ENCODE measurements at places on chromosomes 7 and 10.

GRCh38 chr10:124993736-124994451 is 52.0 kb downstream of the ZRANB1 start:
- DNase-seq = no peak

DNA sequence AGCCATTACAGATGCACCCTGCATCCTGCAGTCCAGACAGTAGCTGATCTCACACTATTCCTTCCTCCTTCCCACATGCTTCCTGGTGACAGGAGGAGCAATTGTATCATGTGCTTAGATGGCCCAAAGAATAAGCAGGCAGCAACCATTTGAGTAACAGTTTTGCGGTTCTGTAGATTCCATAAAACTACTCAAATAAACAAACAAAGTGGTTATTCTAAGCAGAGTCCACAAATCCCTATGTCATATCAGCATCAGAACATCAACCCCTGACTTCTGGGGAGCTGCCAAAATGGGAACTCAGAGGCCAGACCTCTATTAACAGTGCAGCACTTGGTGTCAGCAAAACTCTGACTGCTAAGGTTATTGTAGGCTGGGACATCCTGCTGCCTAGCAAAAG is 226.0 kb downstream of the SORCS1 start:
- DNase-seq = no peak

DNA sequence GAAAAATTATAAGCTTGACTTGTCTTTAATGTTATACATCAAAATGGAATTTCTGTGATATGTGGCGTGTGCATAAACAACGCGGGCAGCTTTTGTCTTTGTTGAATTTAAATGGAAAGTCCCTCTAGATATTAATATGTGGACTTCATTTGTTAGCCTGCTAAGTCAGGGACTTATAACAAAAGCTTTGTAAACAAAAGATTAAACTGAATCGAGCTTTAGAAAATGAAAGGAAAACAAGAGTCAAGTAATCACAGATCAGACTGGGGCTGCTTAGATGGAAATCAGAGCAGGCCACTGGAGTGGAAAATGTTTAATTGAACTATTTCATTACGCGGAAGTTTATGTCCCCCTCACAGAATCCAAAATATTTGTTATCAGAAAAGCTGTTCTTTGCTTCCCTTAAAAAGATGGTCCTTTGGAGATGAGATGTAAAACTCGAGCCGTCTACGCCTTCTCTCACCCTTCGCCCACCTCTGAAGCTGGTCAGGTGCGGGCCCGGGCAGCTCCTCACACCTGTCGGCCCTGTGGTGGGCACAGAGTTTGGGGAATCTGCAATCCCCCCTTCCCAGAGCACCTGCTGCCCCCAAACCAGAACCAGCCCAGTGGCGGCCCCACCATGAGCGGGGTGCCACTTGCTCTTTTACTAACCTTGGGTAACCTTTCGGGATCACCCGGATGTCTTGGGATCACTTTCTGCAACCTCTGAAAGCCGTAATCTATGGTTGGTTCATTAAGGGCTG is 116.2 kb downstream of the EBF3 start:
- DNase-seq = no peak

- no peak for DNase-seq
Observed at GRCh38 chr10:118680197-118680596, 74.6 kb downstream of the CACUL1 start.

GRCh38 chr10:4632757-4633156 is 193.2 kb upstream of the AKR1E2 start:
- DNase-seq = no peak

DNA sequence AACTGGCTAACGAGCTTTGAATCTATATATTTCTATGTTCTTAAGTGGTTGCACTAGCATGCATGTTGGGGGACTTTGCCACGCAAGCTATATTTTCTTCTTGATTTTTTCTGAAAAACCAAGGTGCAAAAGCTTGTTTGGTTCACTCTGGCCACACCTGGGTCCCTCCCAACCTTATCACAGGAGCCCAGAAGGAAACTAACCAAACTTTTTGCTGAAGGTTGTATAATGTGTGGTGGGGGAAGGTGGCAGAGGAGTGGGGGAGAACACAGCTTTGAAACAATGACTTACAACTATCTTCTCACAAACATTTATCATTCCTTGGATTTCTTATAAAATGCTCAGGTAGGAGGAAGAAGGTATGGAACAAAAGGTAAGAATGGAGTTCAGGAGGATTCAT is 75.3 kb downstream of the TMEM168 start:
- no peak for DNase-seq

DNA sequence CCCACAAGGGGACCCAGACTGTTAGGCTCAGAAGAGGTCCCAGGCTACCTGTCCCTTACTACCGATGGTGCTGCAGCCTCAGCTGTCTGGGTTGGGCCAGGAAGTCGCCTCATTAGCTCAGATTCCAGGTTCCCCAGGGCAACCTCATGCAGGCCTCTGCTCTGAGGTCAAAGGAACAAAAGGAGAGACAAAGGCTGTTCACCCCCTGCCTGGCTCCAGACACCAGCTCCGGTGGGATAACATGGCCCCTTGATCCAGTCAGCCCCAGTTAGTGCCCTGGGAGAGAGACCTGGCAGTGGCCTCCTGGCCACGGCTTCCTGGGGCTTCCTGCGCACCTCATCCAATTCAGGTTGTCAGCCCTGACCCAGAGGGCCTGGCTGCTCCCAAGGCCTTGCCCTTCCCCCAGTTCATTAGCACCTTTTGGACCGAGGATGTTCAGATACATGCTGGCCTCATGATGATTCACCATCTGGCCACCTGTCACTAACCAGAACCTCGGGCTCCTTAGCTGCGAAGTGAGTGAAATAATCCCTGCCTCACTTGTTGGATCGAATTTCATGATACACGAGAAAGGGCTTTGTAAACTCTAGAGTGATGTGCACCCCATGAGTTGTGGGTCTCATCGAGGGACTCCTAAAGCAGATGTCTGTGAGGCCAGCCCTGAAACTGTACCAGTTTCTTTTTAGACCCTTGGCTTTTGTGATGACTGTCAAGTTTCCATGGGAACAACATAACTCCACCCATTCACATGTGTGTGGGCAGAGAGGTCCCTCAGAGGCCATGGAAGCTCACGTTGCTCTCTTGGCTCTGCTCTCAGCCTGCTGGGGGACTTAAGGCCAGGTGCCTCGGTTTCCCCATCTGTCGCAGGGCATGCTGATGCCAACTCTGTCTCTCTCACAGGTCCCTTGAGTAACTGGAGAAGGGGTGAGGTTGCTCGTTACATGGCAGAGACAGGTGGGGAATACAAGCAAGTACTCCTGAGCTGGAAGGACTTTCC is 79.5 kb upstream of the PCBD1 start:
- DNase-seq = no peak

- no peak for DNase-seq
Observed at GRCh38 chr10:16583382-16583781, 61.7 kb upstream of the C1QL3 start.

DNA sequence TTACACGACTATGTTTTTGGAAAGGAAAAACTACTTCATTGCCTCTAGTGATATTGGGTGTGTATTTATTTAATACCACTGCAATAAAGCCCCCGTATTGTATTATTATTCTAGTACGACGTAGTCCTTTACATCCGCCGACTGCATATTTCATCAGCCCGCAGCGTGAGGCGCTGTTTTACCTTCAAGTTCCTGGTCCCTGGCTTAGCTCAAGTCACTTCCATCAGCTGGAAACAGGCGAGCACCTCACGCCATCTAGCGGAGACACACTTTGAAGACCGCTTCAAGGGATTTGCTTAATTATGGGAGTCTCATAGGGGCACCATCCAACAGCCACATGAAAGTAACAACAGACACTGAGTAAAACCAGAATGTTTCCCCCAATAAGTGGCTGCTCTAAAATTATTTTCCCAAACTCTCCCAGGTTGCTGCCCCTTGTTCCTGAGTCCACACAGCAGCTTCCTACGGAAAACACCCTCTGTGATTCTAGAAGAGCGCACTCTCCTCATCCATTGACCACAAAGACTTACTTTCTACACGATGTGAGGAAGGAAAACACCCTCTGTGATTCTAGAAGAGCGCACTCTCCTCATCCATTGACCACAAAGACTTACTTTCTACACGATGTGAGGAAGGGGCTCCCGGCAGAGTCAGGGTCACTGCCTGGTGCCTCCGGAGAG is 15.7 kb upstream of the ITIH2 start:
- DNase-seq = peak; percentile 46

DNA sequence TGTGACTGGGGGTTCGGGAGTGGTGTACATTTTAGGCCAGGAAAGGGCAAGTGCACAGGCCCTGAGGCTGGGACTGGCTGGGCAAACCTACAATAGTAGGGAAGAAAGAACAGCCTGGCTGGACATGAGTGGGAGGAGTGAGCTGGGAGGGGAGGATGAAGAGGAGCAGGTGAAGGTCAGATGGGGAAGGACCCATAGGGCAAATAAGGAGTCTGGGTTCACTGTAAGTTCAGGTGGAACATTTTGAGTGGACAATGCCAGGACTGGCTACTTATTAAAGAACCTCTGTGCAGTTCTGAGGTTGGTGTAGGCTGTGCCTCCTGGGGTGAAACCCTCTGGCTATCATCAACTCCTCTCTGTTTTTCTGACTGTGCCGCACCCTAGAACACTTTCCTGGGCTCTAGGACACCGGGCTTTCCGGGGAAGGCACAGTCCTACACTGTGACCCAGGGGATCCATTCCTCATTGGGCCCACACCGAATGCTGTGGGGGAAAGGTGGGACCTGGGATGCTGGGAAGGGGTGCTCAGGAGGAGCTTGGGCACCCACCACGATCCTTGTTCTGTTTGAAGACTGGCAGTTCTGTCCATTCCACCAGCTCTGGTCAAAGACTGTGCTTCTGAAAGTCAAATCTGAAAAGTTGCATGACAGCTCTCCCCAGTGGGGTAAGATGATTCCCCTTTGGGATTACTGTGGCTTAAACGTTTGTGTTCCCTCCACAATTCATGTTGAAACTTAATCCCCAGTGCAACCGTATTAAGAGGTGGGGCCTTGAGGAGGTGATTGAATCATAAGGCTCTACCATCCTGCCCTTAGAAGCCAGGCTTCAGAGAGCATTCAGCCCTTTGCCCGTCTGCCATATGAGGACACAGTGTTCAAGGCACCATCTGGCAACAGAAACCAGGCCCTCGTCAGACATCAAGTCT is 4.0 kb upstream of the MMP21 start:
- no peak for DNase-seq

DNA sequence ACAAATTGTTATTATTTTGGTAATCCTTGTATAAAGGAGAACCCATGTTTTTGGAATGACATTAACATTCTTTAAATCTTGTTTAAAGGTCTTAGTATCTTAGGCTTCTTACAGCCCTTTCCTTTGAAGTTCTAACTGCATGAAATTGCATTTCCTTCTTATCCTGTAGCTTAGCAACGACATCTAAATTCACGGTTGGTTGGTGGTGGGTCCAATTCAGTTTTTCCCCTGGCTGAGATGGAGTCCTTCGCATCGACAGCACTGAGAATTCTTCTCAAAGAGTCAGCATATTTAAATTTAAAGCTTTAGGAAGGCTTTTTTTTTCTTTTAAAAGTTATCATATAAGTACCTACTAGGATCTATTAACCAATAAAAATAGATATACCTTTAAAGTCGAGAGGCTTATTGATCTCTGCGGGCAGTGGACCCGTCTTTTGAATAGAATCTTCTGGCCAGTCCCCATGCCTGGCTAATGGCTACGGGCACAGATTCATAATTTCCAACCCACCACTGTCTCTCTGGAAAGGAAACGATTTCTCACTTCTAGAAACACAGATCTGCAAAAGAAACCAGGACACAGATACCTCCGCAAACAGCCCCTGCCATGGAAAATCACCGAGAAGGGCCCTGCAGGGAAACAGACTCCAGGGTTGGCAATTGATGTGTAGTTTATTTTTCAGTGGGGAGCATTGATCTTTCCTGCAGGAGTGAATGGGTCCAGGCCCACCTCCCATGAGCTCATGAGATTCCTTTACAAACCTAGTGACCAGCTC is 63.4 kb downstream of the RAMP3 start:
- DNase-seq = no peak

DNA sequence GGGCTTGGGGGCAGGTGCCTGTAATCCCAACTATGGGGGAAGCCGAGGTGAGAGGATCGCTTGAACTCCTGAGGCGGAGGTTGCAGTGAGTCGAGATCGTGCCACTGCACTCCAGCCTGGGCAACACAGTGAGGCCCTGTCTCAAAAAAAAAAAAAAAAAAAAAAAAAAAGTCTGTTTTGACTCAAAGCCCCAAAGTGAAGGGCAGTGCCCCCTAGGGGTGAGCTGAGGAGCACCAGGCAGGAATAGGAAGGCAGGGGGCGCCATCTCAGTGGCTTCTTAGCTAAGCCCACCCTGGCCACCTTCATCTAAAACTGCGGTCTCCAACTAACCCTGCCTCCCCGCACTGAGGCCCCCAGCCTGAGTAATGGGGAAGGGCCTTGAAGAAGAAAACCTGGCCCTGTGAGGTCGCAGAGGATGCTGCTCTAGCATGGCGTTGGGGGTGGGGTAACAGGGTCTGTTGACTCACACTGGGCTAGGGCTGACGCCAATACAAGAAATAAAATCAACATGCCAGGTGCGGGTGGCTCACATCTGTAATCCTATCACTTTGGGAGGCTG is 9.8 kb downstream of the PODXL start:
- DNase-seq = no peak

- no peak for DNase-seq
Observed at GRCh38 chr10:17683541-17683940, 39.6 kb downstream of the STAM start.

GRCh38 chr10:129968020-129968852 is 4.2 kb upstream of the EBF3 start:
- DNase-seq = no peak

GRCh38 chr10:110569736-110570135 is 2.2 kb downstream of the SMC3 start:
- no peak for DNase-seq

GRCh38 chr7:45511721-45512597 is 62.2 kb upstream of the ADCY1 start:
- no peak for DNase-seq

DNA sequence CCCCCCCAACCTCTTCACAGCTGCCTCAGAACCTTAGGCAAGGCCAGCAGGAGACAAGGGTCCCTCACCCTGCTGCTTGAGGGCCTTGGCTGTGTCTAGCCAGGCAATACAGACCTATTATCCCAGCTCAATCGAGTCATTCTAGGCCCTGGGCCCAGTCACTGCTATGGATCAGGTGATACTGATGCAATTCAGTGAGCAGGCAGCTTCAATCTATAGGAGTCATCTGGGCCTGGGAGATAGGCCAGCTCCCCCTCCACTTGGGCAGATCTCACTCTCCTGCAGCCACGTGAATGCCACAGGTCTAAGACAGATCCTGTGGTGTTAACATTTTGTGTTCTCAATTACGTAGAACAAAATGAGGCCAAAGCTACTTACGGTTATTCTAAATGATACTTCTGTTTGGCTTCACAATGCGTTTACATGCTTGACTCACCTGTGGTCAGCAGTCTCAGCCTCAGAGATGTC is 68.0 kb upstream of the LRRC4 start:
- no peak for DNase-seq

- no peak for DNase-seq
Observed at GRCh38 chr10:33287112-33287511, 47.4 kb downstream of the NRP1 start.

- no peak for DNase-seq
Observed at GRCh38 chr7:129514683-129515082, 12.4 kb downstream of the SMKR1 start.

Data from stimulated activated CD8-positive, alpha-beta memory T cell treated with anti-CD3 and anti-CD28 coated beads, Interleukin-7, amount 100 ng/mL, for 24 hours (primary cell).